ENCODE measurements at places on chromosomes 1 and 21.
A peak's percentile ranks its signal among the peaks of the same experiment; 100 is the strongest.

GRCh38 chr1:166322470-166322869, 155.7 kb upstream of the FAM78B start:
- no peak for DNase-seq
- no peaks in the 10 kb centered on the region for H3K27me3 ChIP-seq
- no peak overlapping the region for H3K4me3 ChIP-seq
- no peak overlapping the region for H3K27ac ChIP-seq

- peaks cover 27% of the 10 kb centered on the region for H3K4me1 ChIP-seq
- DNase-seq: no peak
- H3K36me3 ChIP-seq: no peaks in the 10 kb centered on the region
- H3K27me3 ChIP-seq: peaks cover 3% of the 10 kb centered on the region
- H3K27ac ChIP-seq: peak overlapping the region; percentile 51
Measured at GRCh38 chr1:1305300-1306069, 2.2 kb downstream of the ACAP3 start.

GRCh38 chr1:3222042-3222692, 153.2 kb downstream of the PRDM16 start:
- no peak for DNase-seq
- peaks cover 91% of the 10 kb centered on the region for H3K4me1 ChIP-seq
- H3K4me3 ChIP-seq: no peak overlapping the region
- no peak overlapping the region for H3K27ac ChIP-seq

GRCh38 chr1:43464681-43465504, 11.2 kb upstream of the HYI start:
- H3K27ac ChIP-seq: no peak overlapping the region
- no peak overlapping the region for H3K4me3 ChIP-seq
- no peak for DNase-seq
- H3K36me3 ChIP-seq: no peaks in the 10 kb centered on the region
- H3K27me3 ChIP-seq: peaks cover 3% of the 10 kb centered on the region

Measured in nephron progenitor cell (in vitro differentiated cells).